SK-MEL-5 (cell line): ENCODE measurements at places on chromosomes 4 and X.

GRCh38 chr4:153790500-153790865 is 1.6 kb upstream of the SFRP2 start:
- DNase-seq = no peak

DNA sequence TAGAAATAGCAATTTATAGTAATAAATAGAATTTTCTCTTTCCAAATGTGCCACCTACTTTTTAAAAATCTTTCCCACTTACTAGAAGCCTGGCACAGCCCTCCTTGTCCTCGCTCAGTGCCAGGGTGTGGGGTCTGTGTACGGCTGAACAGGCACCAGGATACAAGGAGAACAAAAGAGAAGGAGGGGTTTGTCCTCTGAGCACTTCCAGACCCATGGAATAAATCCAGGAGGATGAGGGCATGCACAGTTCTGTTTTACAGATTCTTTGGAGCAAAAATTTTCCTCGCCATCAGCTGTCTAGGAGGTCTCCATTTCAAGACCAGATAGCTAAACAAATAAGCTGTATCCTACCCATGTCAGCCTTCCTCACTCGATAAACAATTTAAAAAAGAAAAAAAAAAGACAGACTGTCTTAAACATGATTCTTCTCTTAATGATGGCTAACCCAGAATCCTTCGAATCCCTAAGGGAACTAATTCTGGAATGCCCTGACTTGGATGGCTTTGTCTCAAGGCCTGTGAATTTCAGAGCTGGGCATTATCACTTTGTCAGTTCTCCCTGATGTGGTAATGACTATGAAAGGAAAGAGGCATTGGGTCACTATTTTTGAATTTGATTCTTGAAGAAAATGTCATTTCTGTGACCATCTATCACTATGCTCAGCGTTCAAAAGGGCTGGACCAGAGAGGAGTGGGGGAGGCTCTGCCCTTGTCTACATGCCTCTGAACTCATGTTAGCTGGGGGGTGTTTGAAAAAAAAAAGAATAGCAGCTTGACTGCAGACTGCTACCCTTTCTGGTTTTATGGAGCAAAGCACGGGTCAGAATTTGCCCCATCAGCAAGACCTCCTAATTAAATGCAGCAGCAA is 151.0 kb downstream of the DCTD start:
- DNase-seq = no peak

DNA sequence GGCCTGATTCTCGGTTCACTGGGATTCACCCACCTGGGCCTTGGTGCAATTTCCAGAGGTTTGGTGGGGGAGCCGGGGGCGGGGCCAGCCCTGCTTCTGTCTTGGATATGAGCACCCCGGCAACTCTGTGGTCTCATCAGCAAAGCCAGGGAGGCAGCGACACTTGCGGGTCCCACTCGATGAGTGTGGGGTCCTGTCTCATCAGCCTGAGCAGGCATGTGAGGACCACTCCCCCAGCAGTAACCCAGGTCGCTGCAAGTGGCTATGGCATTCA is 19.0 kb downstream of the ADRA2C start:
- DNase-seq = no peak

DNA sequence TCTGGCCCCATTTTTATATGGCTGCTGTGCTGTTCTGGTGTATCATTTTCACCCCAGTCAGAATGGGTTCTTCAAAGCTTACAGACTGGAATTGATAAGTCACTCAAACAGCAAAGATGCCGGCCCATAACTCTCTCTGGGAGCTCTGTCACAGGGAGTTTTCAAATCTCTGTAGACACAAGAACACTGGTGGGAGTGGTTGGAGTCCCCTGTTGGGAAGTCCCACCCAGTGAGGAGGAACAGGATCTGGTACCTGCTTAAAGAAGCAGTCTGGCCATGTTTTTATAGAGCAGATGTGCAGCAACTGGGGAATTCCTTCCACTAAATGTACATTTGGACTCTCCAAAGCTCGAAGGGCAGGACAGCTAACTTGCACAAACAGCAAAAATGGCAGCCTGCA is 69.3 kb upstream of the UGT2B7 start:
- no peak for DNase-seq

GRCh38 chr4:7298619-7299009 is 106.3 kb downstream of the SORCS2 start:
- DNase-seq = no peak

DNA sequence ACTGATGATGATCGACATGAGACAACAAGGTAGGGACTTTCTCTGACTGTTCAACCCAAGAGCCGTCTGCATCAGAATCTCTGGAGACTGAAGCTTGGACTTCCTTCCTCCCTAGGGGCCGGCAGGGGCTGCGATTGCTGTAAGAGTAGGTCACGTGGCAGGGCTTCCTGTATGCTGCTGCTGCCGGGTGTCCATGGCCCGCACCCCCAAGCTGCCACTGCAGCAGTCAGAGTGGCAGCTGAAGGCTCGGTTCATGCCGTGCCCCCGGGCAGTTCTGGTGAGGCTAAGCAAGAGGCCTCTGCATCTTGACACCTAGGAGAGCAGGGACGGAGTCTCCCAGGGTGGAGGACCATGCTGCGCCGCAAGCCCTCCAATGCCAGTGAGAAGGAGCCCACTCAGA is at the start of gene SASH3:
TSS of gene SASH3 (plus strand) at position 203 of the 400 bp plus-strand sequence. CDS start at position 352, 149 bp downstream.
- no peak for DNase-seq

DNA sequence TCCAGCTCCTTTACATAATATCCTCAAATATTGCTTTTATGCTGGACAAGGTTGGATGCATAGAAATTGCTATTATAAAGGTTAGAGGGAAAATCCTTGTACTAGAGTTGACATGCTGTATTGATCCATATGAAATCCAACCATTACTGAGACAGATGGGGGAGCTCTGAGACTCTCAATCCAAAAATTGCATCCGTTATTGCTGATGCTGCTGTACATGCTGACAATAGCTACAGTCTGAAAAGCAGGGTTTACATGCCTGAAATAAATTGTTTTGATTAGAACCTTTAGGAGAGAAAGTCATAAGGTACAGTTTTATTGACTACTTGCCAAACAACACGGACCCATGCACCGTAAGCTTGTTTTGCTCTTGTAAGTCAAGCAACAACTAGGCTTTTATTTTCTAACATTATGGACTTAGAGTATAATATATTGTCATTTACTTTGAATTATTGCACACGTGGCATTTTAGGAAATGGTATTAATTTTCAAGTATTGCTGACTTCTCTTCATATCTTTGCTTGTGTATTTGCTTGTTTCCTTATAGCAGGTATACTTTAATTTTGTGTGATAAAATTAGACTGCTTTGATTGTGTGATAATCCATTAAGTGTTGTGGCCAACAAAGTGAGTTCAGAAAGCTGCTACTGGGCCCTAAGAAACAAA is 1365.2 kb downstream of the STIM2 start:
- DNase-seq = peak; percentile 28

- DNase-seq = no peak
Measured at GRCh38 chrX:15314472-15314871, 968 bp downstream of the ASB11 start.
